MV-4-11 (cell line): ENCODE measurements at places on chromosomes 5 and 9.

DNA sequence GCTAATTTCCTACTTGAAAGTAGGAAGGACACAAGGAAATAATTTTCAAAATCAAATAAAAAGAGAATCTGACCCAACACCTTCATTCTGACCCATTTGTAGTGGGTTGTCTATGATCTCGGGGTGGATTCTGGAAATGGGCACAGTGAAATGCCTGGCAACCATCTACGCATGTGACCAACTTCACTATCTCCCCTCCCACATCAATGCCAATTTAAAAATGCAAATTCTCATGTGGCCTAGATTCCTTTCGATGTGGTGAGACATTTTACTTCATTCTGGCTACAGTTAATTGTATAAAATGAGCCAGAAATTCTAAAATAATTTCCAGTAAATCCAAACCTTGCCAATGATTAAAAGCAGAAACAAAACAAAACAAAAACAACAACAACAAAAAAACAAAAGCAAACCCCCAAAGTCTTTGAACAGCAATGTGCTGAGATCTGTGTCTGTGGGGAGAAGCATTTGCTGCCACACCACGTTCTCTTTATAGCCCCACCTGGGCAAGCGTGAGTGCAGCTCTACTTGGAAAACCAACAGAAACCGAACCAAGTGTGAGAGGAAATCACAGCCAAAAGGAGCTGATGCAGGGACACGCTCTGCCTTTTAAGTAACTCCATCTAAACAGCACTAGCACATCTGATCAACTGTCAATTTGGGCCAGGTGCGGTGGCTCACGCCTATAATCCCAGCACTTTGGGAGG, 59.0 kb downstream of the USP20 start:
- no peak for DNase-seq

DNA sequence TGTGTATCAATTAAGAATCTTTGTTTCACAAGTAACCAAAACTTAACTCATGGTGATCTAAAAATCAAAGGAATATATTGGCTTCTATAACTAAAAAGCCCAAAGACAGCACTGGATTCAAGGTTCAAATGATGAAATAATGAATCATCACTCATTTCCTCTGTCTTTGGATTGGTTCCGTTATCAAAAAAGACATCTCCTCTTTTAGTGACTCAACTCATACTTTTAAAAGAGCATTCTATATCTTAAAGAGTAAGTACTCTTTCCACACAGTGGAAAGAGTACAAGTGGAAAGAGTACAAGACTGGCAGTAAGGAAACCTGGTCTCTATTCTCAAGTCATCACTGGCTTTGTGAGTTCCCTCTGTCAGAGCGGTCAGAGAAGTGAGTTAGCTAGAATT, 141.4 kb upstream of the NMUR2 start:
- DNase-seq, result no peak

DNA sequence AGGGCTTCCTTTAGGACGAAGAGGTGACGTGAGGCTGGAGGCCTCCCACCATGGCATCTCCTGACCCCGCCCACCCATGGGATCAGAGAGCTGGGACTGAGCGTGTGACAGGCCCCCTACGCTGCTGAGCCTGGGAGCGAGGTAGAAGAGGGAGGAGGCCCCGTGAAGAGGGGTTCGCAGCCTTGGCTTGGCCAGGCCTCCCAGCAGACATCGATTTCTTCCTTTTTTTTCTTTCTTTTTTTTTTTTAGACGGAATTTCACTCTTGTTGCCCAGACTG, 39.5 kb downstream of the PTGES start:
- no peak for DNase-seq

DNA sequence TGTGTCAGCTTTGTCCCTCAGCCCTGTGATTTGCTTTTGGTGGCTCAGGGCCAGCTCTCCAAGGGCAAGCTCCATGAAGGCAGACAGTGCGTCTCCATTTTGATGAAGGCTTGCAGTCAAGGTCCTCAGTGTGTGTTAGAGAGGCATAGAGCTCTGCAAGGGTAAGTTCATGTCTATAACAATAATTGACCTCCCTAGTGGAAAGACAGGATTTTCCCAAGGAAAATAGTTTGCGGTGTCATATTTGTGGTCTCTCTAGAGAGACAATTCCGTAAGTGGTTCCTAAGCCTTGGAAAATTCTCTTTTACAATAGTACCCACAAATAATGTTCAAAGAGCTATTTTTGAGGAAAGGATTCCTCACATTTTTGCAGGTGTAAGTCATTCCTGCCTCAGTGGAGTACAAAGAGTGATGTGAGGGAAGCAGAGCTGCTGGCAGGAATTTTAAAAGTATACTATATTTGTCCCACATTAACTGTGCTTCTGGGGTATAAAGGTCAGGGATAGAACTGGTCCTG, 40.2 kb downstream of the SLC1A3 start:
- DNase-seq, result no peak

DNA sequence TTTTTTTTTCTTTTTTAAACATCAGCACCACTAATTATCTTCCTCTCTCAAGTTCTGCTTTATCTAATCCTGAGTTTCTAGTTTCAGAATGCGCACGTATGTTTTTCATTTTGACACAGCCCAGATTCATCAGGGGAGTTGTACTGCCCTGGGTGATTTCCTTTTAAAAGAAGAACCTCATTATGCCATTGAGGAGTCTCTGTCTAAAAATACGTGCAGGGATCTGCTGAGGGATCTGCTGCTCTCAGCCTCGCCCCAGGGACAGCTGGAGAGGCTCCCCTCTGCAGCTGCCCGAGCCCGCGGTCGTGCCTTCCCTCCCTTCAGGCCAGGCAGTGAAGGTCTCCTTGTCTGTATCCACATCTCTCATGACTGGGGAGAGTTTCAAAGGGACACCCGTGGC, 273.1 kb downstream of the ARHGEF28 start:
- DNase-seq, result peak; percentile 89

DNA sequence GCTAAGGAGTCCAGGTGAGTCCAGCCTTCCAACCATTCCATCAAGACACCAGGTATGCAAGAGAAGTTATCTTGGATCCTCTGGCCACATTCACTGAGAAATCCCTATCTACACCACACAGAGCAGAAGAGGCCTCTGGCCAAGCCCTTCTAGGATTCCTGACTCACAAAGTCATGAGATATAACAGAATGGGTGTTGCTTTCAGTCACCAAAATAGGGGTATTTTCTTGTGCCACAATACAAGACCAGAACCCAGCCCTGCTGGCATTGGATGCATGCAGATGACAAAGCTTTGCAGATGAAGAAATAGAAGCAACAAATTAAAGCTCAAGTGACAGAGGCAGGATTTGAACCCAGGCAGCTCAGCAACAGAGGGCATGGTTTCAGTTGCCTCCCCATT, 73.5 kb downstream of the PTPN3 start:
- no peak for DNase-seq

DNA sequence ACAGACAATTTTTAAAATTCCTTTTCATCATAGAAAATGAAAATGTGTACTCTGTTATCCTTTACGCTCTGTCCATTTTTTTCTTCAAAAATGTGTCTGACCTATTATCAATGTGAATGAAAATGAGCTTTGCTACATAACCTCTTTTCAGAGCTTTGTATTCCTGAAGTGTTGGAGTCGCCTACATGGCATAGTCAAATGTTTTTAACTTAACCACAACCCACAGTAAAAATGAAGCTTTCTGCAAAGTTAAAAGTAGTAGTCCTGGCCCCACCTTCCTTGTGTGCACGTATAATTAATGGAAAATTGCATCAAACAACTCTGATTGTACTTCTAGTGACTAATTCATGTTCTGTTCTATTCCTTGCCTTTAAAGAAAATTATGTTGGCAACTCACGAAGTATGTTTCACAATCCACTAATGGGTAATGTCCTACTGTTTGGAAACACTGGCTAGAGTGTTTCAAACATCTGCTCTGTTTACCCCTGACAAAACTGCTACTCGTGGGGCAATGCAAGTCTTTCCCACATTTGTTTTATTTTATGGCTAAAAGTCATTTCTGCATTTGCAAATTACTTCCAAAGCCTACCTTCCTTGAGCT, 18.6 kb upstream of the PSAT1 start:
- DNase-seq, result peak; percentile 71

DNA sequence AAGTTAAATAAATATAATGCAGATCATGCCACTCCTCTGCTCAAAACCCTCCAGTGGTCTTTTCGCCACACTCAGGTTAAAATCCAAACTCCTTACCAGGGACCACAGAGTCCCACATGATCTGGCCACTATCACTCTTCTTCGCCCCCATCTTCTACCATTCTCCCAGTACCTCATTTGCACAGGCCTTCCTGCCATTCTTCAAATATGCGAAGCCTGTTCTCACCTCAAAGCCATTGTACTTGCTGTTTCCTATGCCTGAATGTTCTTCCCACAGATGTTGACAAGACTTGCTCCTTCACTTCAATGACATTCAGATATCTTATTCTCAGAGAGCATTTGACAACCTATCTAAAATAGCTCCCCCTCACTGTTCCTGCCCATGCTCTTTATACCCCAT, 10.9 kb downstream of the TEX10 start:
- DNase-seq, result no peak

- no peak for DNase-seq
These were observed 12.6 kb downstream of the LMBRD2 start for GRCh38 chr5:36138900-36139683.

GRCh38 chr5:78527054-78527859, 121.3 kb downstream of the LHFPL2 start:
- peak; percentile 64 for DNase-seq

GRCh38 chr9:134375430-134376385, 49.5 kb downstream of the RXRA start:
- no peak for DNase-seq

- DNase-seq, result peak; percentile 15
These were observed 181.5 kb upstream of the RPS23 start for GRCh38 chr5:82459626-82460025.

DNA sequence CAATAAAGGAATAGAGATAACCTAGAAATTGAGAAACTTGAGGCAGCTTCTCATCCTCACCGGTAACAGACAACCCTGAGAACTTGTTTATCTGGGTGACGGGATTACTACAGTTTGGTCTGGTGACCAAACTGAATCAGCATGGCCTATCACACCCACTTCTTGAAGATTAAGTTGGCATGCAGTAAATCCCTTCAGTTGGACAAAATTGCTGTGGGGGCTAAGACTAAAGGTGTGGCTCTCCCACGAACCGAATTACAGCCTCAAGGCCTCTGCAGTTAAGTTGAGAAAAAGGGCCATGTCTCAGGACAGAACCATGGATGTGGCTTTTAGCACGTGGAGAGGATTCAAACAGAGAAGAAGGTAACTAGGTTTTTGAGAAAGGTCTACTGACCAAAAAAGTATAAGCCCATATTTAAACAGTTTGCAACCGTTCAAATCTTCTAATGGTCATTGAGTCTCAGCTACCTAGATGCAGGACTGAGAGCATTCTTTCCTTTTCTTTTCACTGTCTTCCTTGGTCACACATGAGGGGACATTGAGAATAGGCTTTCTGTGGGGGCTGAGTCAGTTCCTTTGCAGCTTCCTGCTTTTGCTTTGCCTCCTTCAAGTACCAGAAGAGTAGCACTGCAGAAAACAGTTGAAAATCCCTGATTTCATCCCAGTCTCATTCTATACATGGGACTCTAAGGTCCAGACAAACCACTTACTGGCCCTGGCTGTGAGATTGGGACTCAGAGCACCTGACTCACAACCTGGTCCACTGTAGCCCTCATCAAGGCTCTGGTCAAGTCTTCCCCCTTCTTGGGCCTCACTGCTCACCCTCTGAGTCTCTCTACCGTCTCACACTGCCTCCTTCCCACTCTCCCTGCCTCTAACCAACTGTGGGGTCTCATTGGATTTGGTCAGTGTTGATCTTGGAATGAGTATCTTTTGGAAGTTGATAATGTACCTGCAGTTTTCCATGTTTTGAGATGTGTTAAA, 30.9 kb downstream of the PDE6A start:
- DNase-seq, result peak; percentile 8

DNA sequence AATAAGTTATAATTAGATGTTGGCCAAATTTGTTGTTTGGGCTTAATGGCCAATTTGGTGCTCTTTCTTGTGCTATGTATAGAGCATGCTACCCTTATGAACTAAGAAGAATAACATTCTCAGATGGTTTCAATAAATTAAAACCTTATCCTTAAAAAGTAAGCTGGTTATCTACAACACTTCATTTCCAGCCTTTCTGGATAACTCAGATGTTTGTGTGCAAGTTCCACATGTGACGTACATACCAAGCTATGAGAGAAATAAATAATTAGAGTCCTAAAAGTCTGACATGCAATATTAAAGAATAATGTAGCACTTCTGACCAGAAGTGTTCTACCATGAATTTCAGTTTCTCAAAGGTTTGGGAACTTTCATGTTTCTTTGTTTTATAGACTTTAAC, 11.7 kb downstream of the MTREX start:
- DNase-seq, result no peak

DNA sequence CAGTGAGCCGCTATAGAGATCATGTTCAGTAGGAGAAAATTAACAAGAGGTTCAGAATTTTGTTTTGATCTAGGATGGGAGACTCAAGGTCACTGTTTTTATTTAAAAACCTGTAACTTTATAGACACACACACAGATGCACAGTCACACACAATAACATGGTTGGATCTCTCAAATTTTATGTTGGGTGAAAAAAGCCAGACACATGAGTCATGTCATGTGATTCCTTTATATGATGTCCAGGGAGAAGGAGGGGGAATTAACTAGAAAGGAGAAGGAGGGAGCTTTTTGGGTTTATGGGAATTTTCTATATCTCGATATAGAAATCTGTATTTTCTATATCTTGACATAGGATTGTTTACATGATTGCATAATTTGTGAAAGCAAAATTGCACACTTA, 17.1 kb downstream of the C6 start:
- no peak for DNase-seq
